Activated T-helper 1 cell treated with anti-CD3 and anti-CD28 coated beads, Interleukin-12 subunit alpha, Interleukin-12 subunit beta, Interleukin-2, Interleukin-4 antibody, amounts not matched to agents 30 ng/mL and 10 ng/mL and 1 ng/mL, durations not matched to agents 14 hours and 24 hours and 36 hours (primary cell): ENCODE measurements at places on chromosomes 5 and 9. TPM values are rescaled to one million over a fixed set of nuclear protein-coding genes. Genes with fewer than 3 reads are reported as not detected.

Gene BHMT2
- not detected in 2 replicates for total RNA-seq

Gene PIGO
- total RNA-seq = 34.4 and 39.7 TPM in 2 replicates

Gene SLC36A3
- total RNA-seq = not detected in 2 replicates

Gene SYNPO
- not detected in 2 replicates for total RNA-seq

Gene POLK
- total RNA-seq = 38.0 and 40.4 TPM in 2 replicates

Gene SLC36A2
- not detected in 2 replicates for total RNA-seq

Gene DBH
- total RNA-seq = not detected in 2 replicates

Gene CD180
- 0.54 and 1.4 TPM in 2 replicates for total RNA-seq

Gene PCDHB11
- total RNA-seq = not detected in 2 replicates

Gene ENHO
- not detected in 2 replicates for total RNA-seq

Gene ADAMTS6
- total RNA-seq = 0.86 and 1.3 TPM in 2 replicates

Gene NSUN2
- total RNA-seq = 146 and 149 TPM in 2 replicates

Gene NUTM2F
- total RNA-seq = not detected in 2 replicates

Gene SH2D3C
- total RNA-seq = 30.0 and 30.4 TPM in 2 replicates
